ENCODE measurements at places on chromosomes 11 and 22.

GRCh38 chr11:12674571-12674935, 332 bp downstream of the TEAD1 start:
- no peak for DNase-seq

DNA sequence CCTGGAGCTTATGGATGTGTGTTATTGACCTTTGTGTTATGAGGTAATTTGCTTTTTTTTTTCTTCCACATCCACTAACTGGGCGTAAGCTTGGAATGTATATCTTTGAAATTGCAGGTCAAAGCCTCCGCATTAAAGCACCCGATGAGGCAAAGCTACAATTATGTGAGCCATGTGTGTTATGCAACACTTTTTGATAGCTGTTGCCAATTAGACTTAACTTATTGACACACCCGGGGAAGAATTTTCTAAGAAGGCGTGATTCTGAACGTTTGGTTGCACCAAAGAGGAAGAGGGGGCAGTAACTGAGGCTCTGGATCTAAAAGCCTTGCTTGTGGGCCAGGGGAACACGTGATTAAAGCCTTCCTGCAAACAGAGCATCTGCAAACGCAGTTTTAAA, 610 bp upstream of the TEX12 start:
- no peak for DNase-seq

- DNase-seq: no peak
Observed at GRCh38 chr11:8719211-8719649, 36.6 kb downstream of the RPL27A start.

DNA sequence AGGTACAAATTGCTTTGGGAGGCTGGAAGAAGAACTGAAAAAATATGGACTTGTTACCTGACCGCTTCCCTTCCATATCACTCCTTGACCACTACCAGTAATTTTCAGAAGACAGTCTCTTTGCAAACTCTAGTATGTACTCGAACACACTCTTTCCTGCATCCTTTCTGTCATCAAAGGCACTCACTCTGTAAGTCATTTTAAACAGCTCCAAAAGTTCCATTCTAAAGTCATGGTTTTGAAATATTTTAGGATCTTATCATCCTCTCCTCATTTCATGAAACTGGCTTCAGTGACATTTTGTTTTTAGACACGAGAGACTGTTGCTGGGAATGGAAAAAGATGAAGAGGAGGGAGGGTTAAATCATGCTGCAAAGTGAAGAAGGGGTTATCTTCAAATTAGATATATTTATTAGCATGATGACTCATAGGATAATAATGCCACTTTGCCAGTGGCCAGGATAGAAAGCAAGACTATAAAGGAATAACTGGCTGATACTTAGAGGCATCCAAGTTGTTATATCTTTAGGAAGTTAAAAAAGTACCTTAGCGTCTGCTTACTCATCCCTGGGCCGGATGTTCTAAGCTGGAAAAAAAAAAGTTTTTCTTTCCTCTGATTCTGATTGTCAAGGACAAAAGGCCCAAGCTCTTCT, 549.3 kb downstream of the METTL15 start:
- DNase-seq: no peak

Measured in hematopoietic multipotent progenitor cell (in vitro differentiated cells).